ENCODE measurements at places on chromosomes 2 and 18. TPM values are rescaled to one million over a fixed set of nuclear protein-coding genes. Genes with fewer than 3 reads are reported as not detected.

Gene TMEFF2
- not detected for total RNA-seq

Gene CD226
- 0.25 TPM for total RNA-seq

Gene KATNAL2
- total RNA-seq: 10.3 TPM

Gene TMEM178A
- total RNA-seq: 2.9 TPM

Gene PLA2R1
- total RNA-seq: 17.8 TPM

Gene RGPD4
- under 0.01 TPM for total RNA-seq

Gene DYSF
- total RNA-seq: 10.2 TPM

Gene NOSTRIN
- 6.6 TPM for total RNA-seq

Gene NETO1
- total RNA-seq: 4.9 TPM

Gene POTEJ
- not detected for total RNA-seq

Gene ALLC
- not detected for total RNA-seq

Gene FOXI3
- not detected for total RNA-seq

Gene RAB12
- 58.4 TPM for total RNA-seq

All from renal cortical epithelial cell (primary cell).